CD4-positive, alpha-beta T cell treated with Interleukin-1 beta for 1 hour (primary cell): ENCODE measurements at places on chromosomes 4 and X.

DNA sequence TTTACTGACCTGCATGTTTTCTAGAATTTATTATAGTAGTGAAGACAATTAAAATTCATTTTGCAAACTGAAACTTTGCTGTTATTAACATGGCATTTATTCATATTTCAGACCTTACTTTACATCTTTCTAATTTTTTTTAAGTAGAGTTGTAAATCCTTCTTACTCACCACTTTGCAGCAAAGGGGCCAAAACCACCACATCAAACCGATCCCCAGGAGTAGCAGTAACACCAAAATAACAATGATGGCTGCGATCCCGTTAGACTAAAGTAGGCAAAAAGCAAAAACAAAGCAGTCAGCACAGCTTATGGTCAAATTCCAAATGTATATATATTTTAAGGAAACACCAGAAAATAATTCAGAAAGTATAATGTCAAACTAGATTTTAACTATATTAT lies 64.7 kb downstream of the ANTXR2 start:
- DNase-seq = no peak

GRCh38 chr4:139053909-139054308 lies 38.3 kb downstream of the NOCT start:
- DNase-seq = no peak

- DNase-seq = no peak
Observed at GRCh38 chr4:2341911-2342652, 76.4 kb downstream of the ZFYVE28 start.

GRCh38 chr4:55124322-55125076 lies 896 bp downstream of the KDR start:
- no peak for DNase-seq

DNA sequence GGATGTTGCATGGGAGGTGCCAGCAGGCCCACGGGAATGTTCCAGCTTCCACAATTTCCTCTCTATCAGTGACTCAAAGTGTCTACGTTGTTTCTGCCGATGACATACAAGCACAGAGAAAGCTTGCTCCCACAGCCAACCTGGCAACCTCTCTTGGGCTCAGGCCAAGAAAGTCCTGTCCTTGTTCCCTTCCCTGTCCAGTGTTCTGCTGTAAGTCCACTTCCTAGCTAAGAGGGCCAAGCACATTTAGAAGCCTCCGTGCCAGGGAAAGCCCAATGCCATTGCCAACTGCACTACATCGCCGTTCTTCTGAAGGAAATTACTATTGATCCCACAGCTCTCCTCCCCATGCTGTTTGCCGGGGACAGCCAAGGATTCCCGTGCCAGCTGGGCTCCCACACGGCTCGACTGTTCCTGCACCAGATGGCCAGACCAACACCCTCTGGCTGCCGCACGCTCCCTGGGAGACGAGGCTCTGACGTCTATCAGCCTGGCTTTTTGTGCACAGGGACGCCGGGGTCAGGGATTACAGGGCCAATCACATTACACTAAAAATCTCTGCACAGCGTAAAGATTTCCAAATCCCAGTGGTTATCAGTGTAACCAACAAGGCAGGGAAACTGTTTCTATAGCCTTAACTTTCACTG lies 284.0 kb downstream of the BCOR start:
- DNase-seq = no peak

- DNase-seq = no peak
Observed at GRCh38 chrX:37684973-37685372, 618 bp upstream of the XK start.

- DNase-seq = no peak
Observed at GRCh38 chr4:107643021-107643420, 77.0 kb downstream of the PAPSS1 start.

GRCh38 chr4:80529026-80529425 lies 193.5 kb downstream of the CFAP299 start:
- no peak for DNase-seq

DNA sequence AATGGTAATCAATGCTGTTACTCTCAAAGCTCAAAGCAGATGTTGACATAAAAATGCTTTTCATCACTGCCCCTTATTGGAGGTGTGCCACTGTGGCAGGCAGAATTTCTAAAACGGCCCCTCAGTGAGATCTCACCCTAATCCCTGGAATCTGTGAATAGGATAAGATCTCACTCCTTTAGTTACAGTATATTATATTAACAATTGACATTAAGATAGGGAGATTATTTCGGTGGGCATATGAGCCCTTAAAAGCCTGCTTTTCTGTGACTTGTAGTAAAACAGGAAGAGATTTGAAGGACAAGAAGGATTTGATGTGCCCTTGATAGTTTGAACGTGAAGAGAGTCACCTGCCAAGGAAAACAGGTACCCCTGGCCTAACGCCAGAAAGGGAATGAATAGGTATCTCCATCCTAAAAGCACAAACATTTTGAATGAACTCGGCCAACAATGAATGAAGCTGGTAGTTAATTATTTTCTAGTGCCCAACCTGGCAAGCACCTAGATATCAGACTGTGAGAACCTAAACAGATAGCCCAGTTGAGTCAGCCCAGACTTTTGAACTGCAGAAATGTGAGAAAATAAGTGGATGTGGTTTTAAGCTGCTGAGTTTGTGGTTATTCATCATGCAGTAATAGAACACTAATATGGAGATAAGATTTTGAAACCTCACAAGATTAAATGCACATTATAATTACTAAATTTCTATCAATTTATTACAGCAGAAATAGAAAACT lies 881.6 kb downstream of the PCDH18 start:
- no peak for DNase-seq

DNA sequence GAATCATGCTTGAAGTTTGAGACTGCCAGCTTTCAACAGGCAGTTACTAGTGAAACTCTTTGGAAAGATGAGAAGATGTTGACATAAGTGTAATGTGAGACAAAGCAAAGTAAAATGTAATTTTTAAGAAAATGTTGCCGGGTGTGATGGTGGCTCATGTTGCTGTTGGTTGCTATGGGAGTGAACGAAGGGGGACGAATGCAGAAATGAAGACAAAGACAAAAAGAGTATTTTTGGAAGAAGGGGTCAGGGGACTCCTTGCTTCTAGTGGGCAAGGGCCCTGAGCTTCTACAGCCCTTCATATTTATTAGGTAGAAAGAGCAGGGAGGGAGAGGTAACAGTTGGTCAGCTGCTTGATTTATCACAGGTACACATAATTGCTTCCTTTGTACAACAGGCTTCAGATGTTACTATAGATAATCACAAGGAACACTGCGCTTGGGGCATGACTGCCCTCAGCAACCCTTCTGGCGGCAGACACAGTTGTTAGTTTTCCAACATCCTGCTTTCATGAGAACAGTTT lies 11.9 kb upstream of the UGDH start:
- no peak for DNase-seq

DNA sequence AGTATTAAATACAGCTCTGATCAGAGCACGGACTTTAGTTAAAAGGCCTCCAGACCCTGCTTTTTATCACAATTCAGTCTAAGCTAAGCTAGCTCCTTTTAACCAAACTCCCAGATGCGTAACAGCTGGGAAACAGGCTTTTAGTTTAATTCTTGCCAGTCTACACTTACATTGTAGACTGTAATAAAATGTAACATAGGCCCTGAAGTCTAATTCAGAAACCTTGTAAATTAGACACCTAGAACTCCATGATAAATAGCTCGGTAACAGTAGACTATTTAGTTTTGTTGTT lies 20.1 kb downstream of the FBXO8 start:
- DNase-seq = no peak

- DNase-seq = no peak
Observed at GRCh38 chr4:161320377-161320776, 843.4 kb downstream of the FSTL5 start.

DNA sequence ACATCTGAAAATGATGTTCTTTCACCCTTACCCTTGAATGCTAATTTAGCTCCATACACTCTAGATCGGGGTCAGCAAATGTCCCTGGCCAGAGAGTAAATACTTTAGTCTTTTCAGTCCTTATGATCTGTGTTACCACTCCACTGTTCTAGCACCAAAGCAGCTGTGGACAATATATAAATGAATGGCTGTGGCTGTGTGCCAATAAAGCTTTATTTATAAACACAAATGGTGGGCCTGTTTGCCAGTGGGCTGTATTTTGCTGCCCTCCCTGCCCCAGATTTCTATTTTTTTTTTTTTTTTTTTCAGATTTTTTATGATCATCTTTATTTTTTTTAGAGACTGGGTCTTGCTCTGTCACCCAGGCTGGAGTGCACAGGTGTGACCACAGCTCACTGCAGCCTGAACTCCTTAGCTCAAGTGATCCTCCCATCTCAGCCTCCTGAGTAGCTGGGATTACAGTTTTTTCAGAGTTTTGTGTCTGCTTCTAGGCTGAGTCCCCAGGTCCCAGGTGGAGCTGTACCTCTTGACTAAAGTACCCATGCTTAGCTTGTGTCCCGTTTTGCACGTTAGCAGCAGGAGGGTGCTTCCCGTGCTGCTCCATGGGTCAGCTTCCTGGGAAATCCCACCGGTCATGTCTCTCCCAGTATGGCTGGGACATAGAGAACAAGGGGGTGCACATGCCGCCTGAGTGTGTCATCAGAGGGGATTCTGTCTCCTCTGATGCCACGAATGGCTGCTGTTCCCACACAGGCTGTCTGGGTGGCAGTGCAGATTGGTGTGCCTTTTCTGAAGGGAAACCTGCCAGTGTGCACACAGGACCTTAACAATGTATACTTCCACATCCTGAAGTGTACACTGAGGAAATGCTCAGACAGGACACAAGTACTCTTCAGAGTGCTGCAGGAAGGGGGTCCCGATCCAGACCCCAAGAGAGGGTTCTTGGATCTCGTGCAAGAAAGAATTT lies 16.0 kb upstream of the GRPEL1 start:
- DNase-seq = no peak

DNA sequence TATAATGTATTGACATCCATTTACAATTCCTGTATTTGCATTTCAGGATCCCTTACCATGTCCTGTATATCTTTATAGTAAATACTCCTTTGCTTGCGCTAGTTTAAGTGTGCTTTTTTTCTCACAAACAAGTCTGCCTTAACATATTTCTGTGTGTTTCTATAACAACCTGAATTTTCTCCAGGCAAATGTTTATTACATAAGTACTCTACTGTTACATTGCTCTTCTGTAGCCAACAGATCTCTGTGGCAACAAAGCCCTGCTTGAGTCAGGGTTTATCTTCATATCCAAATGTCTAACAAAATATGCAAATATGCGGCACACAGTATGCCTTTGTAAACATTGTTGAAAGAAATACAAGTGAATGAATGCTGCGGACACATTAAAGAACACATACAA lies 625.5 kb downstream of the TLL1 start:
- no peak for DNase-seq

DNA sequence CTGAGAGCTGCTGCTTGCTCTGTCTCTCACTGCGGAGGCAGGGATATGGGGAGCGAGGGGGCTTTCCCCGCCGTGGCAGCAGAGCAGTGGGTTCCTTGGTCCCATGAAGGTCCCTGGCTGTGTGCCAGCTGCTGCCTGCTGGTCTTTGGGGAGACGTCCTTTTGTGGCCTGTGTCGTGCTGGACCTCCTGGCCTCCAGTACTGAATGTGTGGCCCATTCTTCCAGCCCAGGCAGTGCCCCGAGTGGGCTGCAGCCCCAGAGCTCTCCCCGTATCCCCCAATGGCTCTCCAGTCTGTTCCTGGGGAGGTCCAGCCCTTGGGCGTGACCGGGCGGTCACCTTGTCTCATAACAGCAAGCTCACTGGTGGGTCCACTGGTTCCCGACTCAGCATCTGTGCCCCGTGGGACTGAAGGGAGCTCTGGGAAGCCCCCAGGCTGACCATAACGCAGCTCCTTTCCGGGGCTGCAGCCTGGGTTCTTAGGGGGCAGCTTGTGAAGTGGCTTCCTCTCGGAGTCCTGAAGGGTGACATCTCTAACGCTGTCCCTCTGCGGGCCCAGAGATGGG lies 115.6 kb downstream of the SMIM20 start:
- no peak for DNase-seq

GRCh38 chr4:138310498-138310897 lies 68.3 kb upstream of the SLC7A11 start:
- no peak for DNase-seq

DNA sequence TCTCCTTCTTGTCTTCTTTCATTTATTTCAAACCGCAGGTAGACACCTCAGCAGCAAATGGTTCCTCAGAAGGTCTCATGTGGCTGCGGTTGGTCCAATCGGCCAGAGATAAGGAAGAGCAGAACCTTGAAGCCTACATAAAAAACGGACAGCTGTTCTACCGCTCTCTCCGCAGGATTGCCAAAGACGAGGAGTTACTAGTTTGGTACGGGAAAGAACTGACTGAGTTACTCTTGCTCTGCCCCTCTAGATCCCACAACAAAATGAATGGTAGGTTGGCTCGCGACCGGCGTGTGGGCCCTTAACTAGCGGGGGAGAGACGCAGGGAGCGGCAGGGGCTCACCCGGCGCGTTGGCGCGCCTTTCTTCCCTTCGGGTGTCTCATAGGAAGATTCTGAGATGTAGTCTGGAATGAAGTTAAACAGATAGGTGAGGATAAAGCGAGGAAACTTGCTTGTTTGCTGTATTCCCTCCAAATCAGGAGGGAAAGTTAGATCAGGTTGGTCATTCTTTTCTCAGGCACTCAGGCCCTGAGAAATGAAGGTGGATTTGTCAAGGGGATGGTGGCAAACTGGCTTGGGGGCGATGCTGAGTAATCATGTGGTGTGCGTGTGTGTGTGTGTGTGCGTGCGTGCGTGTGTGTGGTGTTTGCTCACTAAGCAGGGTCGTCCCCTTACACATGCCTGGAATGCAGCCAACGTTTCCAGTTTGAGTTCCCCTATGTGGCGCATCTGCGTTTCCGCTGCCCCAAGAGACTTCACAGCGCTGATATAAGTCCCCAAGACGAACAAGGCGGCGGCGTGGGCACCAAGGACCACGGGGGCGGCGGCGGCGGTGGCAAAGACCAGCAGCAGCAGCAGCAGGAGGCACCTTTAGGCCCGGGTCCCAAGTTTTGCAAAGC lies 4.2 kb downstream of the PRDM8 start:
- DNase-seq = peak; percentile 67

DNA sequence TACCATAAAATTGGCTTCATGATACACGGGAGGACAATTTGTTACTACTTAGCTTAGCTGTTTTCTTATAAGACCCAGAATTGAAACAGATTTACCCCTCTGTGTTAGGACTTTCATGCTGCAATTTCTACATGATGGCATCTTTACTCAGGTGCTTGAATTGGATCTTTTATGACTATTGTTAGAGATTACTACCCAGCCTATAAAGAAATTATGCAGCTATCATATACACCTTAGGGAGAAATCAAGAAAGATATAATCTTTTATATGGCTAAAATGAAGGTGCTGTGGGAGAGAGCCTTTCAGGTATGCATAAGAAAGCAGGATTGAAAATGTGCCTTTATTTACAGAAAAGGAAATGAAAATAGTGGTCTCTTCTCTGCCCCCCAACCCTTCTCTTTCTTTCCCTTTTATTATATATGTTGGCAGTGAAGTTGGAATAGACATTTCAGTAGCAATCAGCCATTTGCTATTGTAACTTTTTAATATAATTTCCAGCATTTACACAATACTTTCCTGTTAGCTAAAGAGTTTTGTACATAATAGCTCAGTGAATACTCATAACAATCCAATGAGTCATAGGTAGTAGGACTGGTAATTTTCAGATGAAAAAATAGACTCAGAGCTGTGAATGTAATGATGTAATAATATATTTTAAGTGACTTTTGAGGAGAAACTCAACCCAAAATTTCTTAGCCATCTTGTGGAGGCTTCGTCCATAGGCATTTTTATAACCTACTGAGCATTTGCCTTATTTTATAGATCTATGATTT lies 311.8 kb downstream of the ADGRL3 start:
- DNase-seq = no peak

- DNase-seq = no peak
Observed at GRCh38 chr4:146930673-146931072, 15.0 kb downstream of the TTC29 start.

GRCh38 chr4:62627671-62628070 lies 1427.5 kb downstream of the ADGRL3 start:
- no peak for DNase-seq

- no peak for DNase-seq
Observed at GRCh38 chr4:66575008-66575696, 904.9 kb upstream of the EPHA5 start.
